HT-29 (cell line): ENCODE measurements at places on chromosomes 11 and 22. TPM values are rescaled to one million over a fixed set of nuclear protein-coding genes. Genes with fewer than 3 reads are reported as not detected.

DNA sequence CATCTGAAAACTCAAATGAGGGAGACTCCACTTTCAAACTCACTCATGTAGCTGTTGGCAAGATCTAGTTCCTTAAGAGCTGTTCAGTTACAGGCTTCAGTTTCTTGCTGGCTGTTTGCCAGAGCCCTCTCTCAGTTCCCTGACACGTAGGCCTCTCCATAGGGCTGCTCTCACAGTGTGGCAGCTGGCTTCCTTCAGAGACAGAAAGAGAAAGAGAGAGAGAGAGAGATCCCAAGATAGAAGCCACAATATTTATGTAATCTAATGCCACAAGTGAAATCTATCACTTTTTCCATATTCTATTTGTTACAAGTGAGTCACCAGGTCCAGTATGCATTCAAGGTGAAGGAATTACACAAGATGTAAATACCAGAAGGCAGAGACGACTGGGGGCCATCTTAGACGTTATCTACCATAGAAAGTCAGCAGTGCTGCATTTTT lies 168.8 kb downstream of the RCN1 start:
- no peak for DNase-seq

DNA sequence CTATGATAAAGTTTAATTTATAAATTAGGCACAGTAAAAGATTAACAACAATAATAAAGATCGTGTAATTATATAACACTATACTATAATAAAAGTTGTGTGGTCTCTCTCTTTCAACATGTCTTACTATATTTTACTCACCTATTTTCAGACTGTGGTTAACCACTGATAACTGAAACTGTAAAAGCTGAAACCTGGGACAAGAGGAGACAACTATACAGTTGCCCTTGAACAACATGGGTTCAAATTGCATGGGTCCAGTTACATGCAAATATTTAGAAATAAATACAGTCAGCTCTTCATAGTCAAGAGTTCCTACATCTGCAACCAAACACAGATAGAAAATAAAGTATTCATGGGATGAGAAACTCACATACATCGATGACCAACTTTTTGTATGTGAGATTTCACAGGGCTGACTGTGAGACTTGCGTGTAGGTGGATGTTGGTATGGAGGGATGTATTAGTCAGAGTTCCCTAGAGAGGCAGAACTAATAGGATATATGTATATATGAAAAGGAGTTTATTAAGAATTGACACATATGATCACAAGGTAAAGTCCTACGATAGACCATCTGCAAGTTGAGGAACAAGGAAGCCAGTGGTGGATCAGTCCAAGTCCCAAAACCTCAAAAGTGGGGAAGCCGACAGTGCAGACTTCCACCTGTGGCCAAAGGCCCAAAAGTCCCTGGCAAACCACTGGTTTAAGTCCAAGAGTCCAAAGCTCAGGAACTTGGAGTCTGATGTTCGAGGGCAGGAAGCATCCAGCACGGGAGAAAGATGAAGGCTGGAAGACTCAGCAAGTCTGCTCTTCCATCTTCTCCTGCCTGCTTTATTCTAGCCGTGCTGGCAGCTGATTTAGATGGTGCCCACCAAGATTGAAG lies 359.5 kb downstream of the INSC start:
- no peak for DNase-seq

- DNase-seq, result no peak
Measured at GRCh38 chr22:23158516-23159290, 13.4 kb downstream of the RAB36 start.

DNA sequence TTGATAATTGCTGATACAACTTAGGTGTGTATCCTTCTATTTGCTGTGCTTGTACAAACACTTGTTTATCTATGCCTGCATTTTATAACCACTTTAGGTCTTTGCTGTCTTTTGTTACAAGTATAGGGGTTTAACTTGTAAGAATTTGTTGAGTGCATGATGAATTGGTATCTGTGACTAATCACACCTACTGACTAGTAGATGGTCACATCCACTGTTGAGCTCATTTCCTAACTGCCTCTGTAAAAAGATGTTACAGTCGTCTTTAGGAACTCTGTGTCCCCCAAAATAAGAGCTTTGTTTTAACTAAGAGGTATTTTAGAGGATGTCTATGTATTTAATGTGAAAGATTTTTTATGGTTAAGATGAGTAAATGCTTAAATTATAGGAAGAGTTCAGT lies 60.5 kb downstream of the HIPK3 start:
- DNase-seq, result no peak

- peak; percentile 56 for DNase-seq
Measured at GRCh38 chr11:12673601-12673923, 659 bp upstream of the TEAD1 start.

- DNase-seq, result peak; percentile 97
Measured at GRCh38 chr11:66720223-66720898, 8.7 kb downstream of the SPTBN2 start.

- DNase-seq, result no peak
Measured at GRCh38 chr11:36354221-36355003, 58.3 kb downstream of the PRR5L start.

DNA sequence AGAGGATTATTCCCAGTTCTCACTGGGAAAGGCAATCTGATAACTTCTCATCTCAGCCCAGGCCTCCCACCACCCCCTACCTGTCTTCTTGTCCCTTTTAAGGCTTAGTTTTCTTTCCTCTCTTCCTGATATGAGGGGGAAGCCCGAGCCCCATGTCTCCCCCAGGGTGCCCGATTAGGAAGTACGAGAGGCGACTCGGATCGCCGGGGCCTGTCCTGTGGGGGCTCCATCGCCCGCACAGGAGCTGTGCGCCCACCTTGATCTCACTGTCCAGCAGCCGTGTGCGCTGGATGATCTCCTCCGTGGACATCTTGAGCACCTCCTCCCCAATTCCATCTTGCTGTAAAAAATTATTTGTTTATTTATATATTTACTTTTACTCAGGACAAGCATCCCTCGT lies 628 bp downstream of the PSMC3 start:
- no peak for DNase-seq

GRCh38 chr22:45053094-45053493 lies 43.3 kb upstream of the PHF21B start:
- no peak for DNase-seq

DNA sequence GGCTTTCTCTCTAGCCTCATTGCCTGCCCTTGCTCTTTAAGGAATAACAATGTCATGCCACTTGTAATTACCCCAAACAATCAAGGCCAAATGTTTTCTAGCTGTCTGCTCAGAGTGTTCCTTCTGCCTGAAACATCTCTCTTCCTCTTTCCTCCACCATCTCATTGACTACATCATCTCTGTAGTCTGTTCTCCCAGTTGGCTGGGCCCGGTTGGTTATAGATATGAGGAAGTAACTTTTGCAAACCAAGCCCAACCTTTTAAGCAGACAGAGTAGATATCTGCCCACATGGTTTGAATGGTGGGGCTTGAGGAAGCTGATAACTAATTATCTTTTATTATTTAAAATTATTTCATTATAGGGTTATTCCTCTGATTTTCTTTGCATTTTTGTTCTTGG lies 104.5 kb downstream of the NTM start:
- DNase-seq, result no peak

DNA sequence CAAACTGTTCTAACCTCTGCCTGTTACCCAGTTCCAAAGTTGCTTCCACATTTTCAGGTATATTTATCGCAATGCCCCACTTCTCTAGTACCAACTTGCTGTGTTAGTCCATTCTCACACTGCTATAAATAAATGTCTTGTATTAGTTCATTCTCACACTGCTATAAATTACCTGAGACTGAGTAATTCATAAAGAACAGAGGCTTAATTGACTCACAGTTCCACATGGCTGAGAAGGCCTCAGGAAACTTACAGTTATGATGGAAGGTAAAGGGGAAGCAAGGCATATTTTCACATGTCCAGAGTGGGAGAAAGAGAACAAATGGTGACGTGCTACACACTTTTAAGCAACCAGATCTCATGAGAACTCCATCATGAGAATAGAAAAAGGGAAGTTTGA lies 130.4 kb upstream of the C11orf87 start:
- no peak for DNase-seq

- no peak for DNase-seq
Measured at GRCh38 chr11:14118072-14118471, 155.5 kb downstream of the SPON1 start.

Gene OLFML1
- total RNA-seq, result not detected in 2 replicates

Gene OR2D2
- total RNA-seq, result 0.37 TPM in 1 of 2 replicates, not detected in the other

Gene LIF
- 48.5 and 50.2 TPM in 2 replicates for total RNA-seq

Gene GRAMD1B
- total RNA-seq, result 83.4 and 92.4 TPM in 2 replicates

Gene CCDC188
- 0.20 and 0.34 TPM in 2 replicates for total RNA-seq

Gene MN1
- not detected in 2 replicates for total RNA-seq

Gene CSNK2A3
- total RNA-seq, result 0.51 and 1.5 TPM in 2 replicates

Gene KCNK4
- not detected in 2 replicates for total RNA-seq

Gene GGT5
- 0.10 TPM in 1 of 2 replicates, not detected in the other for total RNA-seq
